Muscle of leg (tissue), 16 donors: ENCODE measurements at places on chromosomes 7 and 10.
A peak's percentile ranks its signal among the peaks of the same experiment; 100 is the strongest.

GRCh38 chr10:99403674-99404073 lies 26.8 kb downstream of the GOT1 start:
- DNase-seq, result no peak

DNA sequence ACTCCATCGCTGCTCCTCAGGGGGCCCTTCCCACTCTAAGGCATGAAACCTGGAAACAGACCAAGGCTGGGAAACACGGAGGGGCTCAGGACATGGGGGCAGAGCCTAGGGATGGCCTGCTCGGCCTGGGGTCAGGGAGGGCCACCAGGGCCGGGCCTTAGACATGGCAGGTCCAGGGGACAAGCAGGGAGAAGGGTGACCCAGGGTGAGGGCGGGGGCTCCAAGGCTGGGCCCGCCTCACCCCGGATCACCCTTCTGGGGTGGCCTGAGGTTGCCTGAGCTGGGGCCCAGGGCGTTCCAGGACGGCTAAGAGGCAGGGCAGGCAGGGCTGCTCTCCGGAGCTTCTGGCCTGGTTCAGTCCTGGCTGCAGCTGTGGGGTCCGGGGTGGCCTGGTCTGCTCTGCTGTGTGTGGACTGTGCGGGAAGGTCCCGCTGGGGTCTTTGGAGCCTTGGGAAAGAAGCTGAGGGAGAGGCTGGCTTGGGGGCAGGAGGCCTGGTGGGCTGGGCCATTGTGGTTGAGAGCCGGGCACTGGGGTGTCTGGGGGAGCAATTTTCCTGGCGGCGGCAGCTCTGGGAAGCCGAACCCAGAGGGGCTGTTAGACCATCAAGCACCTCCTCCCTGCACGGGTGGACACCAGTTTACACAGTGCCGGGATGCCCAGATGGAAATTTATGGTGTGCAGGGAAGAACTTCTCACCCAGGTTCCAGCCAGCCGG lies 52.2 kb downstream of the UNCX start:
- no peak for DNase-seq

- no peak for DNase-seq
These were observed 24.1 kb upstream of the PDGFA start for GRCh38 chr7:543501-544337.

DNA sequence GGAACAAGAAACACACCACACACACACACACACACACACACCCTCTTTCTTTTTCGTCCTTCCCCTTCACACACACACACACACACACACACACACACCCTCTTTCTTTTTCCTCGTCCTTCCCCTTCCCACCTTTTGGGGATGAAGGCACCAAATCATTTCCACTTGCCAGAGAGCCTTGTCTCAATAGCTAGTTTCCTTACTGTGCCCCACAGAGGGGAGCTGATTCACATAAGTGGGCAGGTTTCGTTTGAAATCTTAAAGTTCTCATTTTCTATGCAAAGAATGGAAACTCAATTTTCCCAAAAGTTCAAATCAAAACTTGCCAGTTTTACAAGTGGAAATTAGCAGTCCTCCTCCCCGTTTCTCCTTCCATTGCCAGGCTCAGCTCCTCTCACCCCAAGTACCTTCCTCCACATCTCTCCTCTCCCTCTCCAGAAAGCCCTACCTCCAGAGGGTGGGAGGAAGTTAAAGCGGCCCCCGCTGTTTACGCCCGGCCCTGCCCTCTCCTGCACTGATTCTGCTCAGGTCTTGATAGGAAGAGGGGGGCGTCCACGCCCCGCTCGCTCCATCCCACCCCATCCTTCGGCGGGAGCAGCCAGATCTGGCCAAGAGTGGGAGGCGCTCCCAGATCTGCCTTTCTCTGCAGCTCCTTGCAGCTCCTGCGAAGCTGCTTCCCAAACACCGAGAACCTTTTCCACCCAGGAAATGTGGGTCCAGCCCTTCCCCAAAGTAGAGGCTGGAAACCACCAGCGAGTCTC lies 1.3 kb downstream of the CTTNBP2 start:
- peak; percentile 54 for DNase-seq
